ENCODE measurements at places on chromosomes 2 and 18.

DNA sequence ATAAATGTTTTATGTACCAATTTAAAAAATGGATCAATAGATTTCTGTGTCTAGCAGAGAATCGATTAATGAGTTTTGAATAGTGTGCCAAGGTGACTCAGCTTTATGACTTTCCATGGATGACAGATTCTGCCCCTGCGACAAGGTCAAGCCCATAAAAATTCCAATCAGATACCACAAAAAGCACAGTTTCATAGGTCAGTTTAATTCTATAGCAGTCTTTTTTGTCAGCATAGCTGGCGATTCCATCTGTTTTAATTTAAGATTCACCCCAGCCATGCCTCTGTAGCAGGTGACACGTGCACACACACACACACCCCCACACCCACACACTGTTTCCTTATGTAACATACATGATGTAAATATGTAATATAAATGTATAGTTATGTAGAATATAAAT lies 28.9 kb downstream of the RAB31 start:
- DNase-seq, result no peak

DNA sequence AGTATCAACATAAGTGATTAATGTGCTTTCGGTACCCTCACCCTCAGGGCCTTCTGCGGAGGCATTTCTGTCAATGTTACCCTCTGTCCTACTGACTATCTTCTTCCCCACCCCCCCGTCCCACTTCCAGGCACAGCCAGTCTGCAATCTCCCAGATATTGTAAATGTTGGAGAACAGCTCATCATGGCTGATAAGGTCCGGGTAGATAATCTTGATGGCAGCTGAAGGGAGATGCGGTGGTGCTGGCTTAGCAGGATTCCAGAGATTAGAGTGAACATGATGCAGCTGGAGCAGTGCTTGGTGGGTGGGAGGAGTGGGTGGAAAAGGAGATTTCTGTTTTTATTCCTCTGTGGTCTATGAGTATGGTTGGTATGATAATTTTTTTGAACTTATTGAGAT lies 15.5 kb downstream of the GTF2A1L start:
- no peak for DNase-seq

GRCh38 chr2:4898706-4899105 lies 793.5 kb upstream of the SOX11 start:
- no peak for DNase-seq

- no peak for DNase-seq
Observed at GRCh38 chr18:7139409-7139808, 21.8 kb upstream of the LAMA1 start.

DNA sequence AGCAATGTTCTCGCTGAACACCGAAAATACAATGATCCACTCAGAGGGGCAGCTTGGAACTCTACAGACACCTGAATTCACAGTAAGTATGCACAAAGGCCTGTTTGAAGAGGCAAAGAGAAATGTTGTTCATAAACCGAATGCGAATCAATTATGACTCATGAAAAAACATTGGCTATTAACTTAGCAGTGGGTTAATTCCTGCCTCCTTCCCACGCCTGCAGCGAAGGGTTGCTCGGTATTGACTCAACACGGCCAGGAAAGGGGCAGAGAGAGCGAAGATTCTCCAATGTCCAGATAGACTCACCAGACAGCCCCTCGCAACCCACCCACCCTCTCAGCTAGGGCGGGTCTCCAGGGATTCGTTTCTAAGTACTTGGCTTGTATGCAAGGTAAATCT lies 9.4 kb downstream of the CRACDL start:
- DNase-seq, result no peak

GRCh38 chr2:189751080-189751658 lies 11.4 kb downstream of the OSGEPL1 start:
- DNase-seq, result peak; percentile 41

- DNase-seq, result no peak
Observed at GRCh38 chr2:159098921-159099411, 130.5 kb downstream of the TANC1 start.

GRCh38 chr2:204772546-204772945 lies 227.3 kb downstream of the PARD3B start:
- DNase-seq, result no peak

GRCh38 chr2:242038166-242038927 lies 168.8 kb downstream of the RTP5 start:
- DNase-seq, result no peak

- no peak for DNase-seq
Observed at GRCh38 chr18:69622961-69623360, 222.3 kb downstream of the DOK6 start.

- no peak for DNase-seq
Observed at GRCh38 chr2:237290261-237290660, 123.7 kb downstream of the COL6A3 start.

- no peak for DNase-seq
Observed at GRCh38 chr2:235073868-235074413, 122.1 kb downstream of the SH3BP4 start.

GRCh38 chr2:69209482-69209881 lies 177.5 kb downstream of the GFPT1 start:
- DNase-seq, result no peak

GRCh38 chr2:57850415-57851130 lies 196.0 kb upstream of the VRK2 start:
- no peak for DNase-seq
